ENCODE measurements at places on chromosomes 11 and 22.

DNA sequence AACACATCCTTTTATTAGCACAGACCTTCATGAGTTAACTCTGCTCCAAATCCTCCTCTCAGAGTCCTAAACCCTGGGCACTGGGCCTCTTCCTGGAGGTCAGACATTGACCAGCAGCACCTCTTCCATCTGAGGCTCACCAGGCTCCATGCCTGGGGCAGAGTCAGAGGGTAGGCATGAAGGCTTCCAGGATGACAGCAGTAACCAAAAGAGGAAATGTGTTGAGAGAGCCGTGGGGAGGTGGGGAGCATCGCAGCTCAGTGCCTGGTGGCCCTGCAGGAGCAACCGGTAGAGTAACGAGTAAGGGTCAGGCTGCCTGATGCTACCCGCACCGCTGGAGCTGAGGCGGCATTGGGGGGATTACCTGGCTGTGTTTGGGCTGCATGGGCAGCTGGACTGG is 9.4 kb upstream of the NAV2 start:
- DNase-seq, result no peak

- DNase-seq, result no peak
These were observed 41.0 kb downstream of the PAMR1 start for GRCh38 chr11:35484435-35484834.

DNA sequence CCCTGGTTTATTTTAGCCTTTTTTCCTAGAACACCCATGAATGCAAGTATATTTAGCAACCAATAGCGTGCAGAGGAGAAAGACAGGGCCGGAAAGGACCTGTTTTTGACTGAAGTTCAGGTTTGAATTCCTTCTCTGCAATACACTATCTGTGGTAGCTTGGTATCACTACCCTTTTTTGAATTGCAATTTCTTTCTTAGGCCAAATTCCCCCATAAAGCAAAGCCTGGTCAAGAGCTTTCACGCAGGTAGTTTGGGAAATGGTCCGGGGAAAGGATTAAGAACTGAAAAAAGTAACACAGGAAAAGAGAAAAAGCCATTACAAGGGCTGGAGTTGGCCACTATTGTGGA is 38.8 kb upstream of the PAMR1 start:
- DNase-seq, result no peak

- no peak for DNase-seq
These were observed 112.8 kb upstream of the CADM1 start for GRCh38 chr11:115616971-115617370.

GRCh38 chr22:35705141-35705540 is 12.5 kb upstream of the APOL5 start:
- no peak for DNase-seq

- no peak for DNase-seq
These were observed 53.9 kb downstream of the CTNND1 start for GRCh38 chr11:57815476-57815875.

- no peak for DNase-seq
These were observed 18.8 kb downstream of the RTN4RL2 start for GRCh38 chr11:57479021-57479663.

- DNase-seq, result no peak
These were observed 7.8 kb upstream of the NLRP10 start for GRCh38 chr11:7973011-7973410.

DNA sequence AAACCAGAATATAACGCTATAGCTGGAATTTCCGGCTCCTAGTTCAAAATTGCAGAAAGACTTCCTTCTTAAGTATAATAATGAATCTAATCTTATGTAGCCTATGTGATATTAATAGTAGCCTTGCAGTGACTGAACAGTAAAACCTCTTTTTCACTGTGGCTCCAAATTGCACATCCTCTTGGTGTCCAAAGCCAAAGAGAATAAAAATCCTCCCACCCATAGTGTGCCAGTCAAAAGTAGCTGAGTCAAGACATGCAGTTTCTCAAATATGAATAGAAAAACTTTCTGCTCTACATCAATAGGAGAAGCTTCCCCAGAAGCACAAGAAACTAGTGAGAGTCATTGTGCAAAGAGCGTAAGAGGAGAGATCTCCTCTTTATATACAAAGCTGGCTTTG is 76.0 kb upstream of the PICALM start:
- no peak for DNase-seq

GRCh38 chr11:111730871-111731591 is 35.2 kb downstream of the PPP2R1B start:
- no peak for DNase-seq

- no peak for DNase-seq
These were observed at the start of gene ARHGAP20 for GRCh38 chr11:110711776-110712658. Gene ARHGAP20 (minus strand): TSS chr11:110712437. CDS start chr11:110712231, 206 bp downstream.

DNA sequence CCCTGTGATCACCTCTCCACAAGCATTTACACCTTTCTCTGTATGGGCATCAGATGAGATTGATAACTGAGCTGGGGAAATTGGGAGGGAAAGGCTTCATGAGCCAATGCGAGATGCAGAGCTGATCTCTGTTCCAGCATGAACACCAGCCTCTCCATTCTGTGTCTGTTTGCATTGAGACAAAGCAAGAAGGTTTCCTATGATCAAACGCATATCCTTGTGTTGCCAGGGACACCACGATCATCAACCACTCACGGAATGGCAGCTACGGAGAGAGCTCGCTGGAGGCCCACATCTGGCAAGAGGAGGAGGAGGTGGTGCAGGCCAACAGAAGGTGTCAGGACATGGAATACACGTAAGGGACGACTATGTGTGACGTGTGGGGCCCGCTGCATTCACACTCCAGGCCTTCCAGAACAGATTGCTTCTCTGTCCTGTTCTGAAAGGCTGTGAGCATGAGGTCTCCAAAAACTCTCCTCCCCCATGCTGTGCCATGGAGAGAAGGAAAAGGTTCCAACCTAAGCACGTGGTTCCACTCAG is 96.4 kb downstream of the AMOTL1 start:
- DNase-seq, result no peak

DNA sequence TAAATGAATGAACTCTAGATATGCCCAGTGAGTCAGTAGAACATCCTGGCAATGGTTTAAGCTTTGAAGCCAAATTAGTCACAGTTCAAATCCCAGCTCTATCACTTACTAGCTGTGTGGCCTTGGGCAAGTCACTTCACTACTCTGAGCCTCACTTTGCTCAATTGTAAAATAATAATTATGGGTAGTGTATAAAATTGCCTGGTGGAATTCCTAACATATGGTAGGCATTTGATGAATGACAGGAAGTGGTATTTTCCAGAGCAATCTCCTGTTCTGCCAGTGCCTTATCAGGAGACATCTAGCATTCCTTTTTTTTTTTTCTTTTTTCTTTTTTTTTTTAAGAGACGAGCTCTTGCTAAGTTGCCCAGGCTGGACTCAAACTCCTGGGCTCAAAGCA is 13.0 kb downstream of the SCN4B start:
- DNase-seq, result no peak

DNA sequence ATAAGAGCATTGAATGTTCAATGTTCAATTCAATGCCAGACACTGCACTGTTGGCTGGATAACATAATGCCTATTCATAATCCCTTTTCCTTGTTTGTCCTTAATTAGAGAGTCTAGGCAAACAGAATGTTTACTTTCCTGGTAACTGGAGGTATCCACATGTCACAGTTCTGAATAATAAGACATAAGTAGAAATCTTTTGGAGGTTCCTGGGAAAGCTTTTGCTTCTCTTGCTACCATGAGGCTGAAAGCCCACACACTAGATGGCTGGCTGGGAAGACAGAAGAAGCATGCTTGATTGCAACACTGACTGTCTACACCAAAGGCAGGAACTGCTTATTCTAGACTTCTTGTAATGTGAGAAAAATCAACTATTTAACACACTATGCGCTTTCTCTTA is 79.5 kb downstream of the GAB2 start:
- DNase-seq, result no peak

DNA sequence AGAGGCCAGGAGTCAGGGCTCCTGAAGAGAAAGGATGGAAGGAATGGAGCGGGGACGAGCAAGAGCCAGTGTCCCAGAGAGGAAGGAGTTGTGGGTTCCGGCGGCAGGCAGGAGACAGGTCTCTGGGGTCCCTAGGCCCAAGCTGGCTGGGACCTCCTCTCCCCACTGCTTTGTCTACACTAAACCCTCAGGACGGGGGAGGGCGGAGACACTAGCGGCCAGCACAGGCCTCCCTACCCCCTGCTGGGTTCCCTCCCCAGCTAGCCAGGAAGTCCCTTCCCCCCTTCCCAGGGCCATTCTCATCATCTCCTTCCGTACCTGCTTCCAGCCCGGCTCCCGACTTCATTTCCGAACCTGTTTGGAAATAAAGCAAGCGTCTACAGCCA is 79.5 kb downstream of the ST3GAL4 start:
- DNase-seq, result no peak

DNA sequence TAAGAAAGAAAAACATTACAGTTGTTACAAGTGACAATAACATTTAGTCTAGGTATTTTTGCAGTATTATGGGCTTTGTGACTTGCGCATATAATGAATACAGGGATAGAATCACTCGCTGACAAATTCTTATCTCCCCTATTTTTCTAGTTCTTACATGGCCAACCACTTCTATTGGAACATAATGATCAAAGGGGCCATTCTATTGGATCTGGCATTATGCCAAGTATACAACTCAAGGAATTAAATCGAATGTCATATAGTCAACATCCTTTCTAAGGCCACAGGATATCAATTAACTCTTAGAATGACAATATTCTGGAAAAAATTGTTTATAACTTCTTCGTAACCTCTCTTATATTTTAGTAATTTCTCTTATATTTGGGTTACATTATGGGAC is 272.0 kb downstream of the TTC28 start:
- DNase-seq, result no peak

- DNase-seq, result no peak
These were observed 1449.4 kb downstream of the LRRC4C start for GRCh38 chr11:40010011-40010410.

DNA sequence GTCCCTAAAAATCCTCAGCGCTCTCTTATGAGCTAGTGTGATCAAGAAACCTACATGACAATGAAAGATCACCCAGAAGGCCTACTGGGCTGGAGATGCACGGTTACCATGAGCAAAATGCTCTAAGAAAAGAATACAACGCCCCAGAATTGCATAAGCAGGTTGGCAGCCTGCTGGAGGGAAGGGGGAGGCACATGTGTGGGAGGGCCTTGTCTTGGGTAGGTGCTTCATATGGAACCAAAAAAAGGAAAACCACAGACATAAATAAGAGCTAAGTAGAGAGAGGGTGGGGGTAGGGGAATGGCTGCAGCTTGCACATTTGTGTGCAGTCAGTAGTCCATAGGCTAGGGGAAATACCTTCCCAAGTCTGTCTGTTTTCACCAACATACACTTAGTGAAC is 2.8 kb downstream of the SIAE start:
- peak; percentile 31 for DNase-seq

DNA sequence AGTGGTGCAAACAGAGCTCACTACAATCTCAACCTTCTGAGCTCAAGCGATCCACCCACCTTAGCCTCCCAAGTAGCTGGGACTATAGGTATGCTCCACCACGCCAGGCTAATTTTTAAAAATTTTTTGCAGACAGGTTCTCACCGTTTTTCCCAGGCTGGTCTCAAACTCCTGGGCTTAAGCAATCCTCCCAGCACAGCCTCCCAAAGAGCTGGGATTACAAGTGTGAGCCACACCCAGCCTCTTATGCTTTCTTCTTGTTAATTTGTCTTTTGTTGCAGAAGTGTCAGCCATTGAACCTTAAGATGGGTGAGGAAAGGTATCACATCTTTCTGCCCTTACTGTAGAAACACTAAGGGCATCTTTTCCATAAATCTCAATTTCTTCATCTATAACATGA is 34.9 kb downstream of the DENND5A start:
- DNase-seq, result no peak

- DNase-seq, result no peak
These were observed 67.5 kb downstream of the DDX10 start for GRCh38 chr11:108732395-108732794.

- no peak for DNase-seq
These were observed 5.9 kb upstream of the B3GAT3 start for GRCh38 chr11:62627713-62628112.

DNA sequence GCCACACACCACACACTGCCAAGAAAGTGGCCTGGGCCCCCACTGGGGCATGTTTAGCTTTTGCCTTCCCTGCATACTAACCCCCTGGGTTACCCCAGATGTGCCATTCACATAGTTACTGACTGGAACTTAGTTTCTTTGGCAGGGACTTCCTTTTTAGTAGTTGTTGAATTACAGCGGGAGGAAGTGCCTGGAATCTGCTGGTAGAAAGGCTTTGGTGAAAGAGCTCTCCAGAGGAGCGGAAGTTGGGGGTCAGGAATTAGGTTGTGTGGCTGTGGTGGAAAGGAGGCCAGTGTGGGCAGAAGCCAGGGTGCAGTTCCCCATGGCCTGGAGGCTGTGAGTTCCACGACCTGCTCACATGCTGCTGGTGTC is 69.0 kb downstream of the MED15 start:
- no peak for DNase-seq

DNA sequence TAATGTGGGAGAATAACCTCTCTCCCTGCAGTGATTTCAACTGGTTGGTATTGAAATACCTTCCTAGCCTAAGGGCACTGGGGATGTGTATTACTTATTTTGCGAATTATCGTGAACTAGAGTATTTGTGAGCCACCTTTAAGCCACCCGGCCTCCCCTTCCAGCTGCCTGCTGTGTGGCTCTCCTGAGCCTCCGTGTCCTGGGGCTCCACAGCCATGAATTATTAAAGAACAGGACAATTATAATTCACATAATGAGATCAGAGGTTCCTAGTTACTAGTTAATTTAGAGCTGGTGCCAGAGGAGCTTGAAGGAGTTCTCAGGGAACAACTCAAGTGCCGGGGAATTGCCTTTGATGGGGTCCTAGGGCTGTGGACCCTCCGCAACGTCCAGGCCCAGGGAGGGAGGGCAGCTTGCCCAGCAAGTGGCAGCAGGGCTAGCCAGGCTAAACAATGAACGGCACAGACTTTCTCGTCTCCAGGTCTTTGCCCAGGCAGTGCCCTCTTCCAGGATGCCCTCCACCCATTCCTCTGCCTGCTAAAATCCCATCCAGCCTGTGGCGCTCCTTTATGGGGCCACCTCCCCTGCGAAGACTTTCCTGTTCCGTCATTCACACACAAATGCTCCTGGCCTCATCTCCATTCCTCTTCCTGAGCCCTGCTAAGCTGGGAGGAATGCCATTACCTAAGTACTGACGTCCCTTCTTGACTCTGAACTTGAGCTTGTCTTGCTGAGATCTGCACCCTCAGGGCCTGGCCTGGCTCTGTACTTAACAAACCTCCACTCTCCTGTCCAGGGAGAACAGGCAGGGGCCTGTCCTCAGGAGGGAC is 91.5 kb downstream of the RTL6 start:
- DNase-seq, result no peak

DNA sequence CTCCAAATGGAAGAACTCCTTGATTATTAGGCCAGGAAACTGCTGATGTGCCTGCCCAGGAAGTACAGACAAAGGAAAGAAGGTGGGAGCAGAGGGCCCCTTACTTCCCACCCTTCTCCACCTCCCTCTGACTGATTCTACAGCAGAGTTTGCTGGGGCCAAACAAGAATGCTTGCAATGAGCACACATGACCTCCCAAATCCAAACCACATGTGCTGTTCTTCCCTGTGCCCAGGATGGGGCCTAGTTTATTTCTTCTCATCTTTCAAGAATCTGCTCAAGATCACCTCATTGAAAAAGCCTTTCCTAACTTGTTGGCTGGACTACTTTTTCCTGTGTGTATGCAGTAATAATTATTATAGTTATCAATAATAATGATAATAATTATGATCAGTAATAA is 286.1 kb downstream of the RAB38 start:
- no peak for DNase-seq

- DNase-seq, result peak; percentile 71
These were observed 511 bp upstream of the CLCF1 start for GRCh38 chr11:67373648-67374570.

GRCh38 chr11:103730131-103730940 is 306.1 kb upstream of the DDI1 start:
- no peak for DNase-seq

GRCh38 chr11:130409594-130410388 is 18.6 kb downstream of the ADAMTS8 start:
- DNase-seq, result no peak
